ENCODE measurements at places on chromosomes 6 and 20.

GRCh38 chr6:13229205-13230085 lies 98.9 kb downstream of the TBC1D7 start:
- no peak for DNase-seq

DNA sequence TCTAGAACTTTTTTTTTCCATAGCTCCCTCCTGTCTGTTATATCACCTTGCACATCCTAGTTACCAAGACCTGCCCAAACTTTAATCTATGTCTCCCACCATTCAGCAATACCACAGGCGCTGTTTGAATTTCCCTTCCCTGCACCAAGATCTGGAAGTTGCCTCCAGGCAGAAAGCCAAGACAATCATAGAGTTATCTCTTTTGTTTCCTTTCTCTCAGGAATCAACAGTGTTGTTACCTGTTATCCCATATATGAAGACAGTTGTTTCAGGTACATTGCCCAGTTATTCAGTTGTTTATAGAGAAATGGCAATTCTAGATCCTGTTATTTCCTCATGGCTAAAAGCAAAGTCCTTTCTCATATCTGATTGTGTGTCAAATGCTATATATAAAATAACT lies 63.2 kb downstream of the PDSS2 start:
- DNase-seq = no peak

GRCh38 chr6:136446145-136446544 lies 104.1 kb downstream of the MAP7 start:
- DNase-seq = no peak

- DNase-seq = no peak
These were observed 379.9 kb upstream of the EPHA7 start for GRCh38 chr6:93799226-93799625.

DNA sequence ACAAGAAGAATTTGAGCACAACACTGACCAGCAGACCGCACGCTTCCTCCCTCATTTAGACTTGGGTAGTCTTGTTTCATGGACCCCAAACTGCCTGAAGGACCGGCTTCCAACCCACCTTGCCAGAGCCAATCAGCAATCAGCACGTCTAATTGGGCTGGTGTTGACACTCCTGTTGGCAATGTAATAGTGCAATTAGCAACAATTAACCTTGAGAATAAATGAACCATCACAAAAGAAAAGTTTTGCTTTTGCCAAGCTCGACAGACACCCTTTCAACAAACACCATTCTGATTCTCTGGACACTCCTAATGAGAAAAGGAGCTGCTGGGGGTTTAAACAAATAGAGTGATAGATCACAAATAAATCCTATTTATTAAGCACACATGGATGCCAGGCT lies 61.0 kb downstream of the EDN3 start:
- no peak for DNase-seq

DNA sequence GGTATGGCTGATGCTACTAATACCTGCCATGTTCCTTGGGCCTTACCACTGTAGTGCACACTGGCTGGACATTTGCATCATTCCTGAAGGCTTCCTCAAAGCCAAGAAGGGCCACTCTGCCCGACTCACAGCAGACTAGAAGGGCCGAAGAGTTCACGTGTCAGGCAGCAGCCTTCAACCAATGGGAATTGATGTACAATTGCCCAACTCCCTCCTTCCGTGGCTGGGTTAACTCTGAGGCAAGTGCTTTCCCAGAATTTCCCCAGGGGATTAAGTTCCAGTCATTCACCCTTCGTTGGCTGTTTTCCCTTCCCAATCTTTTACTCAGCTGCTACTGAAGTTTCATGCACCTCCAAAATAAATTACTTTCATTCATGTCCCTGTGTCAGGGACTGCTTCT lies 29.8 kb downstream of the PSMB9 start:
- peak; percentile 24 for DNase-seq

- DNase-seq = no peak
These were observed 244.4 kb downstream of the SLC24A3 start for GRCh38 chr20:19456595-19457395.

- DNase-seq = no peak
These were observed 135.6 kb downstream of the EYA4 start for GRCh38 chr6:133376743-133377142.

GRCh38 chr6:78864957-78865356 lies 2.4 kb upstream of the IRAK1BP1 start:
- no peak for DNase-seq

GRCh38 chr6:70586114-70586513 lies 19.4 kb downstream of the SDHAF4 start:
- DNase-seq = no peak

DNA sequence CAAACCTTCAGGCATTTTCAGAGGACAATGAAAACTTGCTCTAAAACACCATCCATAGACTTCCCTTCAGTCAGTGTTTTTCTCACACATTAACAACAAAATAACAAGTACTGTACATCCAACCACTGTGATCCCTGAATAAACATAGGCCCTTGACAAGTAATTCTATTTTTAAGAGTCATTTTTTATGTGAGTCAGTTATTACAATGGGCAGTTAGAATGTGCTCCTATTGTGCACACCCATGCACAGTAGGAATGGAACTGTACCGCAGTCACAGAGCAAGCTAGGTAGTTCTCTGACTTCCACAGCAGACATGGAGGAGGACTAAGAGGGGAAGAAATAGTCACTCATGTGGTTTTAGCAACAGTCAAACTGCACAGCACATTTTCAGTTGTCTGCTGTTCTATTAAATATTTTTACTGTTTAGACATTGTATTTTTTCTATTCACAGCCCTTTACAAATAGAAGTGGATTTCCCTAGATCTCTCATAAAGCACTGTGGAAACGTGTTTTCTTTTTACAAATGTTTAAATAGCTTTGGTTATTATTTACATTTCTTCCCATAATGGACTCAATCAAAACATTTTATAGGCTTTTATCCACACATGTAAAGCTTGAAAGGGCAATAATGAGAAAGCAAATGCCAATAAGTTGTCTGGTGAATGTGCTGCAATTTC lies 100.4 kb downstream of the JAG1 start:
- no peak for DNase-seq

All from frontal cortex (tissue), 4 donors.